Activated T-helper 17 cell treated with anti-CD3 and anti-CD28 coated beads, Interleukin-2, amount 50 U/mL, for 72 hours (primary cell): ENCODE measurements at places on chromosomes 1 and 21.
A peak's percentile ranks its signal among the peaks of the same experiment; 100 is the strongest.

DNA sequence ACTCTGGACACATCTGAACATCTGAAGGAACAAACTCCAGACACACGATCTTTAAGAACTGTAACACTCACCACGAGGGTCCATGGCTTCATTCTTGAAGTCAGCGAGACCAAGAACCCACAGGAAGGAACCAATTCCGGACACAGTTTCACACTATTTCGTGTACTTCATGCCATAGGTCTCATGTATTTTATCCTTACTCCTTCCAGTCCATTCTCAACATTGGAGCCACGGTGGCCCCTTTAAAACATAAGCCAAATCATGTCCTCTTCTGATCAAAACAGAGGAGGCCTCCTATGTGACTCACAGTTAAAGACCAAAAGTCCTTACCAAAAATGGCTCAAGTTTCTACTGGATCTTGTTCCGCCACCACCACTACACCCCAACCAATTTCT is 29.8 kb upstream of the RCOR3 start:
- ATAC-seq = peak; percentile 72
- H3K27me3 ChIP-seq = no peaks in the 10 kb centered on the region
- peak overlapping the region; percentile 38 for H3K27ac ChIP-seq

- no peaks in the 10 kb centered on the region for H3K36me3 ChIP-seq
- H3K4me3 ChIP-seq = peak overlapping the region; percentile 68
- H3K27me3 ChIP-seq = peaks cover 33% of the 10 kb centered on the region
- H3K27ac ChIP-seq = no peak overlapping the region
Observed at GRCh38 chr1:110083866-110084226, 13.4 kb upstream of the ALX3 start.

GRCh38 chr1:97870589-97870988 is 50.2 kb downstream of the DPYD start:
- H3K4me1 ChIP-seq = peaks cover under 1% of the 10 kb centered on the region
- H3K4me3 ChIP-seq = no peak overlapping the region
- H3K36me3 ChIP-seq = peaks cover 22% of the 10 kb centered on the region
- no peaks in the 10 kb centered on the region for H3K27me3 ChIP-seq
- H3K27ac ChIP-seq = no peak overlapping the region

DNA sequence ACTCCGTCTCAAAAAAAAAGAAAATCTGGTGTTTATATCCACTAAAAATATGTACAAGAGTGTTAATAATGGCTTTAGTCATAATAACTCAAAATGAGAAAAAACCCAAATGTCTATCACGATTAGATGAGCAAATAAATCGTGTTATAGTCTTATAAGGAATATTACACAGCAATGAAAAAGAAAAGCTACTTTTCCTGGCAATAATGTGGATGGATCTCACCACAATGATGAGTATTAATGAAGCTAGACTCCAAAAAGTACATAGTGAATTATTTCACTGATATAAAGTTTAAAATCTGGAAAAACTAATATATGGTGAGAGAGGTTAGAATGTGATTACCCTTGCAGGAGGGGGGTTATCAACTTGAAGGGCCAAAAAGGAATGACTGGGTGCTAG is 9.7 kb downstream of the CD244 start:
- H3K27me3 ChIP-seq = no peaks in the 10 kb centered on the region
- no peaks in the 10 kb centered on the region for H3K36me3 ChIP-seq
- H3K4me1 ChIP-seq = no peaks in the 10 kb centered on the region
- no peak overlapping the region for H3K4me3 ChIP-seq

- ATAC-seq = no peak
- no peaks in the 10 kb centered on the region for H3K36me3 ChIP-seq
Observed at GRCh38 chr1:189929501-189930099, 548.1 kb downstream of the BRINP3 start.

GRCh38 chr1:119186471-119186870 is 46.0 kb upstream of the WARS2 start:
- H3K4me3 ChIP-seq = no peak overlapping the region
- H3K4me1 ChIP-seq = peaks cover 4% of the 10 kb centered on the region
- H3K27ac ChIP-seq = no peak overlapping the region
- peaks cover 51% of the 10 kb centered on the region for H3K36me3 ChIP-seq

DNA sequence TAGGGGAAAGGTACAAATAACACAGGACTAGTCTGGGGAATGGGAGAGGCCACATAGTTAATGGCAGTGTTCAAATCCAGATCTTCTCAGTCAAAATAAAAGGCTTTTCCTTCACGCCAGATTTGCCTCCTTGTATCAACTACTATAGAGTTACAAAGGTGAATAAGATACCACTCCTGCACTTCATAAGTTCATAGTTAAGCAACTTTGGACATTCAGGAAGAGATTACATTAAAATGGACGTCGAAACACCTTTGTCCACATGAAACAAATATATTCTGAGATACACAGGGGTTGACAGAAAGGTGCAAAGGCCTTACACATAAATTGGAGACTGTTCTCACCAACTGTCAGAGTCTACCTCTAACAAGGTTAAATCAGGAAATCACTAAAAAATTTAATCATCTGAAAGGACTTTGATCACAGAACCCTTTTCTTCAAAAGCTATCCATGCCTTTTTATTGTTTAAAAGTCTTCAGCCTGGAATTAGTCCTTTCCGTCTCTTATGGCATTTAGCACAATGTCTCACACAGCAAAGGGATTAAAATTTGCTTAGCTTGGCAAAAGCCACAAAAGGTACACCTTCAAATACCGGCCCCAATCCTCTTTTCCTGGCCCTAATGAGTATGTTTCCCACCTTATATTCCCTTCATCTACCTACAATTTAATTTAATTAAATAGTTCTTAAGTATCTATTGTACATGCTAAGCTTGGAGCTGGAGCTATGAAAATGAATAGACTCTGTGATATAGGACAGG is 8.1 kb downstream of the F5 start:
- H3K27me3 ChIP-seq = no peaks in the 10 kb centered on the region
- no peak overlapping the region for H3K27ac ChIP-seq
- ATAC-seq = no peak
- H3K36me3 ChIP-seq = peaks cover 54% of the 10 kb centered on the region
- no peak overlapping the region for H3K4me3 ChIP-seq

GRCh38 chr1:1122078-1122811 is 6.4 kb upstream of the C1orf159 start:
- H3K4me1 ChIP-seq = no peaks in the 10 kb centered on the region
- no peak overlapping the region for H3K27ac ChIP-seq
- H3K4me3 ChIP-seq = peak overlapping the region; percentile 36
- no peaks in the 10 kb centered on the region for H3K36me3 ChIP-seq

GRCh38 chr1:50977575-50978143 is 7.6 kb downstream of the CDKN2C start:
- peaks cover 17% of the 10 kb centered on the region for H3K27me3 ChIP-seq
- peak; percentile 55 for ATAC-seq
- peak overlapping the region; percentile 84 for H3K4me3 ChIP-seq
- peaks cover 17% of the 10 kb centered on the region for H3K36me3 ChIP-seq
- peaks cover 18% of the 10 kb centered on the region for H3K4me1 ChIP-seq
- no peak overlapping the region for H3K27ac ChIP-seq
